ENCODE measurements at places on chromosomes 12 and 14. TPM values are rescaled to one million over a fixed set of nuclear protein-coding genes. Genes with fewer than 3 reads are reported as not detected.
A peak's percentile ranks its signal among the peaks of the same experiment; 100 is the strongest.

- no peaks in the 10 kb centered on the region for H3K27me3 ChIP-seq
- no peaks in the 10 kb centered on the region for H3K36me3 ChIP-seq
- H3K27ac ChIP-seq: no peak overlapping the region
- no peak for DNase-seq
- no peak overlapping the region for H3K4me3 ChIP-seq
- H3K4me1 ChIP-seq: peaks cover 1% of the 10 kb centered on the region
These were observed 125.5 kb downstream of the LMNTD1 start for GRCh38 chr12:25427337-25428249.

DNA sequence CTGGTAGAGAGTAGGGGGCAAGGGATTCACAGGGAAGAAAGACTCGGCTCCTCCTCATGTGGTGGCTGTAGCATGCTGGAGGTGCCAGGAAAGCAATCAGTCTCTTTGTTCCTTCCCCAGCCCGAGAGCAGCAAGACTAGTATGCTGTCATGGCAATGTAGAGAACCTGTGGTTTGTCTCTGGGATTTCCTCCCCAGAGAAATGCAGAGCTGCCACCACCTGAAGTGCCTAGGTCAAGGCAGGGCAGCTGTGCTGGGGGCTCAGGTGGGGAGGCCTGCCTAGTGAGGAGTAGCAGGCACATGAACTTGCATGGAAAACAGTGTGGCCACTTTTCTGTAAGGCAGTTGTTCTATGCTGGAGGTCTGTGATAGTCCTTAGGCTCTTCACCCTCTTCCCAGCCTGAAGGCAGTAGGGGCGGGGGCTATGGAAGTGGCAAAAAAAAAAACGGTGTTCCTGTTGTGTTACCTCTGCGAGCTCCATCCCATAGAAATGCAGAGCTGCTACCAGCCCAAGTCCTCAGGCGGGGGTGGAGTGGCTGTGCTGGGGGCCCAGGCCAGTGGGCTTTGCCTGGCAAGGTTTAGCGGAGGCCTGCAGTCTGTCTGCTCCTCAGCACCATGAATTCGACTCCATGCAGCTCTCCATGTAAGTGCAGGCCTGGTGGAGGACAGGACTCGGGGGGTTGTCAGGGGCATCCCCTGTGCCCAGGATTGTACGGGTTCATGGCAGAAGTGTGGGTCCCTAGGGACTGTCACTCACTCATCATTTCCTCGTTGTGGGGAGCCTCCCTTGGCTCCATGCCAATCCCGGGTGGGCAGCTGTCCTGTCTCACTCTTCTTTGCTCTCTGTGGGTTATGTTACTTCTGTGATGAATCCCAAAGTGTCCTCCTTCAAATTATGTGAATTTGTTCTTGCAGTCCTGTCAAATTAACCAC, 4.1 kb upstream of the CLEC4D start:
- H3K27ac ChIP-seq: peak overlapping the region; percentile 44
- no peaks in the 10 kb centered on the region for H3K4me1 ChIP-seq
- H3K36me3 ChIP-seq: no peaks in the 10 kb centered on the region
- no peaks in the 10 kb centered on the region for H3K27me3 ChIP-seq
- no peak overlapping the region for H3K4me3 ChIP-seq

DNA sequence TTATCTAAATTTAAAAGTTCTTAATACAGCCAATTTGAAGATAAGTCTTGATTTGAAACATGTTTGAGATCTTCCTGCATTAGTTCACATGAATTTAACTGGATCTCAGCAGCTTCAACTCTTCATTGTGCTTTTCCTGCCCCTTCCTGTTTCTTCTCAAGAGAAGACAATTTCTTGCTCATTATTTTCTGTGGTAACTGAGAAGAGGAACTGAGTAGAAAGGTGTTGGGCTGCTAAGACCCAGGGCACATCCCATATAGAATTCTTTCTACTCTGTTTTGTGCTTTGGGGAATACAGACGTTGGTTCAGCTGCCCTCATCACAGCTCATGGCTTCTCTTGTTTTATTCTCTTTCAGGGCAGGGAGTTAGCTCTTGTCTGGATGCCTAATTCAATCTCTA, 110.2 kb downstream of the SNAPC1 start:
- H3K4me1 ChIP-seq: no peaks in the 10 kb centered on the region
- H3K4me3 ChIP-seq: no peak overlapping the region
- DNase-seq: no peak
- H3K36me3 ChIP-seq: no peaks in the 10 kb centered on the region

GRCh38 chr14:38991299-38991698, 111.7 kb downstream of the SEC23A start:
- no peak overlapping the region for H3K4me3 ChIP-seq
- DNase-seq: no peak
- H3K27ac ChIP-seq: no peak overlapping the region
- no peaks in the 10 kb centered on the region for H3K36me3 ChIP-seq
- no peaks in the 10 kb centered on the region for H3K27me3 ChIP-seq
- H3K4me1 ChIP-seq: no peaks in the 10 kb centered on the region

Gene PHETA1
- 5.9 TPM for total RNA-seq

DNA sequence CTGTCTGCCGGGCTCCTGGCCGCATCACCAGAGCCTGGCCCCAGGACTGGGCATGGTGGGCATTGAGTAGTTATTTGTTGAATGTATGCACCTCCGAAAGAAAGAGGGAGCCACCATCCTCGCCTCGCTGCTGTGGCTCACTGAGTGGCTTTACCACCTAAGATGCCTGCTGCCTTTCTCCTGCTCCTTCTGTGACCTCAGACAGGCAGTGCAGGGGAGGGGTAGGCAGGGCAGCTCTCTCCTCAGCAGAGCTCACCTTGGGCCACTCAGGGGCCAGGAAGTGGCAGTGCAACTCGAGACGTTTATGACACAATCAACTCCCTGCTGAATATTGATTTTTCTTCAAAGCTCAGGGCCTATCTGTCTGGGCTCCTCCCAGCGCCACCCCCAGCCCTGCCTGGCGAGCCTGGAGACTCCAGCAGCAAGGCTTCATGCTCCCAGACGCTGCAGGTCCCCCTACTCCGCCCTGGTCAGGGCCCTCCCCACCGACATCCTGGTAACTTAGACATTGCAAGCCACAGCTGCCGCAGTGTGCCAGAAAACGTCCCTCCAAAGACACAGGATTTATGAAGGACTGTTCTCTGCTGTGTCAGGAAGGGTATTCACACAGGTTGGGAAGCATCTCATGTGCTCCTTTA, 84.3 kb upstream of the DIO3 start:
- no peaks in the 10 kb centered on the region for H3K27me3 ChIP-seq
- H3K27ac ChIP-seq: no peak overlapping the region
- no peaks in the 10 kb centered on the region for H3K4me1 ChIP-seq
- no peak overlapping the region for H3K4me3 ChIP-seq
- no peaks in the 10 kb centered on the region for H3K36me3 ChIP-seq

Gene P2RX7
- not detected for total RNA-seq

Gene KRT83
- total RNA-seq: not detected

DNA sequence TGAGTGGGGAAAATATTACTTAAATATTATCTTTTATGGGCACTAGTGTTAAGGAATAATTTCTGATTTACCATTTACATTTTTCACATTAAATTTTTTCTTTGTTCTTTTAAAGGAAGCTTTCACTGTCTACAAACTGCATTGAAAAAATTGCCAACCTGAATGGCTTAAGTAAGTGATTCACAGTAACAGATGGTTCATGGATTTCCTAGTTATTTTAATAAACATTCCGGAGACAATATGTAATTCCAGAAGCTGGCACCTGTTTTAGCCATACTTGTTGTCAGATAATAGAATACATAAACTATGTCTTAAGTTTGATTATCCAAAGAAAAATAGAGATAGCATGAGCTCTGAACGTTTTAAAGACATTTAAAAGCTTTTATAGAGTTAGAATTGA, 17.1 kb downstream of the DNAL1 start:
- peaks cover 42% of the 10 kb centered on the region for H3K36me3 ChIP-seq
- peak overlapping the region; percentile 27 for H3K4me3 ChIP-seq
- no peaks in the 10 kb centered on the region for H3K27me3 ChIP-seq
- no peak overlapping the region for H3K27ac ChIP-seq
- no peak for DNase-seq

DNA sequence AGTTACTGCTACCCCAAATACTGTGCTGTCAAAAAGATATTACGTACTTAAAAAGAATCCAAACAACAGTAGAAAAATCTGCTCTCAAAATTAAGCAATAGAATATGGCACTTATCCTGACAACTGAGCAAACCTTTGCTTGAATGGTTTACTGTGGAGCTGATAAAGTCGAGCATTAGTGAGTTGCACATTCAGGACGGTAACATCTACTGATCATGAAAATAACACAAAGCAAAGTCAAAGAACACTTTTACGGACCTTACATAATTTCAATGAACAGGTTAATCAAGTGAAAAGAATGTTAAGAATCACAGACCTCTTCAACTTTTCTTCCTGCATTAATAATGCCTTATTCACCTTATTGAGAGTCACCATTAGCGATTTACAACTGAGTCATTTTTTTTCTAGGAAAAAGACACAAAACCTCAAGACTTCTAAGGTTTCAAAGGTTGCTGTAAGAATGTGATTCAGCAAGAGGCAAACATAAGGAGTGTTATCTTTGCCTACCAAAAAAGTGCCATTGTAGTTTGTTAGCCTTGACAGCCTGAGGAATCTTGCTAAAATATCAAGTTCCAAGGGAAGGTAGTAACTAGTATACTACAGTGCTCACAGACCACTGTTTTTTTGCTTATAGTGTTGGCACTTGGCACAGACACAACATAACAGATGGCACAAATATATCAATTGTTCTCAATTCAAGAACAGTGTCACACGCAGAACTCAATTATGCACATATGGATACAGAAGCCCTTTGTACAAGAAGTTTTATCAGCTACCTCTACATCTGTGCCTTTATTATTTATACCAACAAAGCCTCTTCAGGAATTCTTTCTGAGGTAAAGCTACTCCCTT, 334.2 kb upstream of the RPL10L start:
- DNase-seq: no peak
- H3K4me1 ChIP-seq: no peaks in the 10 kb centered on the region
- no peaks in the 10 kb centered on the region for H3K27me3 ChIP-seq
- no peaks in the 10 kb centered on the region for H3K36me3 ChIP-seq

DNA sequence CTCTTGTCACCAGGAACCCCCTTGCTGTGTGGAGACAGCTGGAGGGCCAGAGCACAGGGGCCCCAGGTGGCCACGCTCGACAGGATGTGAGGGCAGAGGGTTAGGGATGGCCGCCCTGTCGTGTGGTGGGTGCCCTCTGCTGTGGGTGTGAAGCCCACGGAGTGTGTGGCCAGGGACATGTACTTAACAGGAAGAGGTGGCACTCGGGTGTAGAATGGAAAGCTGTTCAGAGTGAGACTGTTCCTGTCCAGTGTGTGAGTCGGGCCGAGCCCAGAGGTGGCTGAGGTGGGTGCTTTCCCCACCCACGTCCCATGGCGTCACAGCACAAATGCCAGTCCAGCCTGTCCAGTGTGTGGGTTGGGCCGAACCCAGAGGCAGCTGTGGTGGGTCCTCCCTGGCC, 47.1 kb downstream of the FBRSL1 start:
- H3K4me3 ChIP-seq: no peak overlapping the region
- no peaks in the 10 kb centered on the region for H3K36me3 ChIP-seq
- H3K27me3 ChIP-seq: peaks cover 12% of the 10 kb centered on the region
- DNase-seq: no peak

Gene CDC42BPB
- total RNA-seq: 107 TPM

Gene INSM2
- total RNA-seq: not detected

Gene TBX3
- total RNA-seq: 88.1 TPM
